Stimulated activated naive CD8-positive, alpha-beta T cell treated with anti-CD3 and anti-CD28 coated beads, Interleukin-15, Interleukin-2, amounts not matched to agents 100 U/mL and 50 U/mL, for 24 hours (primary cell): ENCODE measurements at places on chromosomes 3 and 15.

- DNase-seq: no peak
Measured at GRCh38 chr3:137205394-137206045, 247.7 kb downstream of the IL20RB start.

DNA sequence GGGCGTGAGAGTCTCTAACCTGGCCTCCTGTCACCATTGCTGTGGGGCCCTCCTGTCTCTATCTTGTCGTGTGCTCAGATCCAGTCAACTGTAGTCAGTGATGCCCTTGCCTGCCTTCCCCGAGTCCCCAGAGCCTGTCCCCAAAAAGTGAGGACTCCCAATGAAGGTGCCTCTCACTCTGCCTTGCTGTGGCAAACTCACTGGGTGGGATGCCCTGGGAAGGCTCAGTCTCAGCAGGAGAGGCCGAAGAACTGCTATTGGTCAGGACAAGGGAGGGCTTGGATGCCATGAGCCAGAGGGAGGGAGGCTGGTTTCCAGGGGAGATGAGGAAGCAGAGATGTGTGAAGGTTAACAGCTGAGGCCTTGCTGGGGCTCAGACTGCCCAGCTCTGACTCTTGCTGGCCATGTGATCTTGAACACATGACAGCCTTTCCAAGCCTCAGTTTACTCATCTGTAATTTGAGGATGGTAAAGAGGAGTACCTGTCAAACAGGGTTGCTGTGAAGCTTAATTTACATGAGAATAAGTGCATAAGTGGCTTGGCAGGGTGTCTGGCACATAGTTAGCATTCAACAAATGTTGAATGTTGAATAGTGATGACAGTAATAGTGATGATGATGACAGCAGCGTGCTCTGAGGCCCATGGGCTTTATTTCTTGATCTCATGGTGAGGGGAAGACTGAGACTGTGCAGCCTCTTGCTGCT lies 8.2 kb downstream of the KY start:
- DNase-seq: no peak

GRCh38 chr15:52124270-52124880 lies 11.8 kb upstream of the BCL2L10 start:
- no peak for DNase-seq

DNA sequence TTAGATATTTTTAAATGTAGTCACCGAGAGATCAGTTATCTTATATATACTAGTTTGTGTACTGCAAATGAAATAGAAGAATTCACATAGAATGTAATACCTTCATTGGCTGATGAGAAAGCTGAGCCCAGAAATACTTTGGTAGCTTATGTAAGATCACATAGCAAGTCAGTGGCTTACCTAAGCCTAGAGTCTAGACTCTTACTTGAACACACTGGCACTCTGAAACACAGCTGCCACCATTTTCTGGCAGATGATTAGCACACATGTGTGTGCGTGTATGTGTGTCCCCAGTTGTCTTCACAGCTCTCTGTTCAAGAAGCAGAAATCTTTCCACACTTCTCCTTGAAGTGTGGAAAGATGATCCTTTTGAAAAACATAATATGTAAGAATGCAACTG lies 124.3 kb downstream of the NEO1 start:
- DNase-seq: no peak

DNA sequence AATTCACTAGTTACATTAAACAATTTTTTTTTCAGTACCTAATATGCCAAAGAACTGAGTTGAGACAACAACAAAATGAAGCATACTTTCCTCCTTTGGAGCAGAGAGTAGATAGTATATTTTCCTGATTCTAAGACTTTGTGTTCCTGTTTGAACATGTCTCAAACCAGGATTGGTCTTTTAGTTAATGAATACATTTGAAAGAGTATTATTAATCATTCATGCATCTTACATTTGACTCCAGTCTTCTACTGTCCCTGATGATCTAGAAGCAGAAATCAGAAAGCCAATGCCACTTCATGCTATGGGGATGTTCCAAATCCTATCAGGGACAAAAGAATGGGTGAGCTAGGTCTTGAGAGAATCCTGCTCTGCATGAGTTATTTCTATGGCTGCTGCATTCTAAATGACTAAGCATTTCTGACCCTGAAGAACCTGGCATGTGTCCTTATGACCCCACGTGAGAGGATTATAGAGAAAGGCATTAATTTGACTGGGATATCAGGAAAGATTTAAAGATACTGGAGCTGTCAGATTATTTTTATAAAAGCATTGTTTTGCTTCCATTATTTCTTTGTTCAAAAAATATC lies 32.9 kb upstream of the MBNL1 start:
- DNase-seq: no peak

DNA sequence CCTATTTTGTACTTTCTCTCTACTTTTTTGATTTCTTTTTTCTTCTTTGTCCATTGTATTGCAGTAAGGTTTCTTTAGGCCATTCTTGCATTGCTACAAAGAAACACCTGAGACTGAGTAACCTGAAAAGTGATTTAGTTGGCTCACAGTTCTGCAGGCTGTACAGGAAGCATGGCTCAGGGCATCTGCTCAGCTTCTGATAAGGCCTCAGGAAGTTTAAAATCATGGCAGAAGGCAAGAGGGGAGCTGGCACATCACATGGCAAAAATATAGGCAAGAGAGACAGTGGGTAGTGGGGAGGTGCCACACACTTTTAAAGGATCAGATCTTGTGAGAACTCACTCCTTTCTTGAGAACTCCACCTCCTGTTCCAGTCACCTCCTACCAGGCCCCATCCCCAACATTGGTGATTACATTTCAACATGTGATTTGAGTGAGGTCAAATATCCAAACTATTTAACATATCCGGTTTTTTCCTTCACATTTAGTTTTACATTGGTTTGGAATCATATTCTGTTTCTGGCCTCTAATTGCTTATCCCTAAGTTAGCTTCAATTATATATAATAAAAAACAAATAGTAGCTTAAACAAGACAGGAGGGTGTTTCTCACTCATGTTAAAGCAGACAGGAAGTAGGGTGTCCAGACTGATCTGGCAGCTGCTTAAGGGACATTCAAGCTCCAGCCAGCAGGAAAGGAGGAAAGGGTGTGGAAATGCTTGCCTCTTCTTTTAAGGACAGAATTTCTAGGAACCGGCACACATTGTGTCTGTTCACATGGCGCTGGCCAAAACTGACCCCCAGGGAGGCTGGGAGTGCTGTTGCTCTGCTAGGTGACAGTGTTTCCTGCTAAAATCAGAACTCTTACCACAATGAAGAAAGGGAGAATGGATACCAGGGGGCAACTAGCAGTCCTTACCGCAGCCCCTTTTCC lies 28.8 kb upstream of the SKOR1 start:
- DNase-seq: no peak

DNA sequence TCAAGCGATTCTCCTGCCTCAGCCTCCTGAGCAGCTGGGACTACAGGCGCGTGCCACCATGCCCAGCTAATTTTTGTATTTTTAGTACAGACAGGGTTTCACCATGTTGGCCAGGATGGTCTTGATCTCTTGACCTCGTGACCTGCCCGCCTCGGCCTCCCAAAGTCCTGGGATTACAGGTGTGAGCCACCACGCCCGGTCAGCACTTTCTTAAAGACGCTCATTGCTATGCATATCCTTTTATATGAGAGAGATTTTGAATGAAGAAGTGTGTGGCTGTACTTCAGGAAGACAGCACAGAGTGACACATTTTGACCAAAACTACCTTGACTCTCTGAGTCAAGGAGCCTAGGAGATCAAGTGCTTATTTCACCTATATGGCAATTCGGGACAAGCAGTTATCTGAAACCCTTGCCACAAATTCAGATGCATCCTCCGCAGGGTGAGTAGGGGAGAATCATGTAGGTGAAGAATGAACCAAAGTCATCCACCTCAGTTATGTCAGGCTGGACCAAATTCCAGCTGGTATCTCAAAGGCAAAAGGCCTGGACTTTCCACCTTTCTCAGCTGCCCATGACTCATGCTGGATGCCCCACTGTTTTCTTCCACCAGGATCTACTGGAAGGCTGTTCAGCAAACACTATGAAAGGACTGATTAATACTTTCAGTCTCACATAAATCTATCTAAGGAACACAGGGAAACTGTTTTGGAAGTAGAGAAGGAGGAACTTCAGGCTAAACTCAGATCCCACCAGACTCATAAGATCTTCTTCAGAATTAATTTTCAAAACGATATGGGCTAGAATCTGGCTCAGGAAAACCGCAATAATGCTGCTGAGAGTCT lies 31.9 kb downstream of the SUSD5 start:
- DNase-seq: no peak

- peak; percentile 22 for DNase-seq
Measured at GRCh38 chr15:40871749-40872617, 2.1 kb downstream of the RHOV start.

DNA sequence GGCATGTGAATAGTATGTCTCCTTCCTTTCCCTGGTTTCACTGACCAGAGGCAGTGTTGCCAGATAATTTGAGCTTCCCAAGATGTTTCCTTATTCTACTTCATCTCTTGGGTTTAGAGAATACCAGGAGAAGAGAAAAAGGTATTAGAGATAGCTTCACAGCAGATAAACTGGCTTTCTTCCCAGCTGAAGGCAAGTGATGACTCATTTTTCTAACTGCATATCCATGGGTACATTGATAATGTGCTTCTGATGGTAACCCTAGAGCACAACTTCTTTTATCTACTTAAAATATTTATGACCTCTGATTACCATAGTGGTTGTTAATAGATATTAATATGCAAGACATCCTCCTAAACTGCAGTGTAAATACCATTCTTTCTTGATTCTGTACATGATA lies 34.6 kb upstream of the CMTM8 start:
- DNase-seq: no peak

DNA sequence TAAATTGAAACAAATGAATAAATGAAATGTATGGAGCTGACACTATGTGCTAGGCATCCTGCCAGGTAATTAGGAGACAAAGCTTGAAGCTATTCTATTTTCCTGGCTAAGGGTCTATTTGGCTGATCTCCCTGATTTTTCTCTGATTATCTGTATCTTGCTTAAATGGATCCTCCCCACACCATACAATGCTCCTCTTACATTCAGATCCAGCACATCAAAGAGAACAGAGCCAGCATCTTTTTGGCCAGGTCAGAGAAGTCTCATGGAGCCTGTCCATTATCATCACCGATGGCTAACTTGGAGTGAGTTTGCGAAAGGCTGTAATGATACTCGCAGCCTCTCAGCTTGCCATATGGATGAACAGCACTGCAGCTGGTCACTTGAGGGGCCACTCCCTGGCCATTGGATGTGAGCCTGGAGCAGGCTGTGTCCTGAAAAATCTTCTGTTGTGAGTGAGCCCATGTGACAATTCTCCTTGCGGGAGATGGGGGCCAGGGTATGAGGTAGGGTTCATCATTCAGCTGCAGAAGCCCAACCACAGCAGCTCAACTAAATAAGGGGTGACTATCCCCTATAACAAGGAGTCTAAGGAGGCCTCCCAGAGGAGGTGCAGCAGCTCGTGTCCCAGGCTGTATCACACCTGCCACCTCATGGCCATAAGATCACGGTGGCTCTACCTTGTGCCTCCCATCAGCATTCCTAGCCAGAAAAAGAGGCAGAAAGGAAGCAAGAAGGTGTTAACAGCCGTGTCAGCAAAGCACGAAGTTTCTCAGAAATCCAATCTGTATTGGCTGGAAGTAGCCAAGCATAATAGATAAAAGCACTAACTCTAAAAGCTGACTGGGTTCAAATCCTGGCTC lies 69.3 kb upstream of the ST8SIA2 start:
- no peak for DNase-seq

DNA sequence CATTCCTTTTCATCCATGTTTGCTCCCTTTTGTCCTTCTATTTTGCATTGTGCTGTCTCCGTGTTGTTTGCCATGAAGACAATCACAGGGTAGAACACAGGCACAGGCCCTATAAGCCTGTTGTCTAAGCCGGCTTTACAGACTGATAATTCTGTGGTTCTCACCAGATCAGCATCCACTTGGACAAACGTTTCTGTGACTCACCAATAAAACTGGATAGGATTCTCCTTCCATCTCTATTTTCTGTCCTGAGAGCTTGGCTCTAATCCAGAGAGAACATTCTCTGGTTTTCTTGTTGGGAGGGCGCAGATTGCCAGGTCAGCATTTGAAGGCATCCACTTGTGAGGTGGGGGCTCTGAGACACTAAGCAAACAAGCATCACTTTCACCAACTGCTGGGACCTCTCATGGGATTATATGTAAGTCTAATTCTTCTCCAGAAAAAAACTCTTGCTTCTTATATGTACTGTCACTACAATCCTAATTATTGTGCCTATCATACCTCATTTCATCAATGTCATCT lies 101.6 kb downstream of the ERC2 start:
- DNase-seq: no peak

GRCh38 chr3:197953881-197954280 lies 3.9 kb downstream of the RPL35A start:
- no peak for DNase-seq

- DNase-seq: peak; percentile 48
Measured at GRCh38 chr3:50665081-50665840, 9.5 kb upstream of the DOCK3 start.

DNA sequence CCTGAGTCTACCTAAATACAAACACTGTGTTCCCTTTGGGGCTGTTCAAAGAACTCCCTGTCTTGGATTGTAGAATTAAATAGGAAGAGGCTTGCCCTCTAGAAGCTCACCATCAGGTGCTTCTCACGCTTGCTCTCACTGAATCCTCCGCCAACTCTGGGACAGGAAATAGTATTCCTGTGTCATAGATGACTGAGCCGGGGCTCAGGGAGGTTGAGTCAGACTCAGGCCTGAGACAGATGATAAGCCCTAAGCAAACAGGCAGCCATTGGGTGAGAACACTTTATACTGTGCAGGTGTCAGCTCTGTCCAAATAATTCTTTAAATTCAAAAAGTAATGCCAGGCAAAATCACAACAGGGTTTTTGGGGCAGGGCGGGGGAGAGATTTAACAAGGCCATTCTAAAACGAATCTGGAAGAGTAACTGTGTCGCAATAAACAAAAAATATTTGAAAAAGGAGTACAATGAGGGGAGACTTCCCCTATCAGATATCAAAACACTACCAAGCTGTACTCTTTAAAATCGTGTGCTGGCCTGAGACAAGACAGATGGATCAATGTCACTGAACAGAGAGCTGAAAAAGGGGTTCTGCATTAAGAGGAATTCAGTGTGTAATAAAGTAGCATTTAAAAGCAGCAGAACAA lies 59.0 kb downstream of the EPHB3 start:
- no peak for DNase-seq

DNA sequence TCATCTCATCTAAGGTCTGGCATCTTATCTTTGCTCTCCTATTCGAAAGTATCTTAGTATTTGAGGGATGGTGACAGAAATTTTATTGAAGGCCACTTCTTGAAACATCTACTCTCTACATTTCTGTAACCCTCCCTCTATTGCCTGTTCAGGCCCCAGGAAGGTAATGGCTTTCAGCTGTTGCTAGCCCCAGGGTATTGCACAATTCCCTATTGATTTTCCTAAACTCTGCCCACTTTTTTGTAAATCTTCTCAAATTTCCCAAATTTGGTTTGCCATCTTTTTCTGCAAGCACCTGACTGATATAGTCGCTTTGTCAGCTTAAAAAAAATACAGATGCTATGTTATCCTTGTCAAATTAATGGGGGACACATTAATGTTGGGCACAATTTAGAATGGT lies 242.1 kb downstream of the RAP2B start:
- DNase-seq: no peak

GRCh38 chr15:56759450-56759845 lies 26.1 kb upstream of the ZNF280D start:
- no peak for DNase-seq
